Renal cortex interstitium (tissue), 15 donors: ENCODE measurements at places on chromosomes 6 and 20. TPM values are rescaled to one million over a fixed set of nuclear protein-coding genes. Genes with fewer than 3 reads are reported as not detected.

The PMEPA1 gene
- polyA plus RNA-seq, result 14.9 TPM

The CST5 gene
- 0.39 TPM for polyA plus RNA-seq

The TSBP1 gene
- 0.34 TPM for polyA plus RNA-seq

GRCh38 chr6:73746787-73747186 is 50.8 kb downstream of the CD109 start:
- DNase-seq, result no peak

DNA sequence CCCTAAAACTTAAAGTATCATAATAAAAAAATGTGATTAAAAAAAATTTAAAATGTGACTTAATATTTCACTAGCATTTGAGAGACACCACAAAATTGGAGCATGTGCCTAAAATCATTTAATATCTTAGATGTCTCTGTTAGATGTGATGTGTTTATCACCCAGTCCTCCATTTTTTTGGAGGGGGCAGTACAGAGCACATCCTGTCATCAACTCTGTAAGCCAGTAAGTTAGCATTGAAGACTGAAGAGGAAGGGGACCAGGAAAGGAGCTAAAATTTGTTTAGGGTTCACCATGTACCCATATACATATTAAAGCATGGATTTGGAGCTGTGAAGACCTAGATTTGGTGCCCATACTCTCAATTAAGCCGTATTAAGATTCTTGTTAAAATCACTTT is 30.7 kb upstream of the ADIG start:
- no peak for DNase-seq

- no peak for DNase-seq
Observed at GRCh38 chr6:111810294-111811131, 62.7 kb downstream of the FYN start.

DNA sequence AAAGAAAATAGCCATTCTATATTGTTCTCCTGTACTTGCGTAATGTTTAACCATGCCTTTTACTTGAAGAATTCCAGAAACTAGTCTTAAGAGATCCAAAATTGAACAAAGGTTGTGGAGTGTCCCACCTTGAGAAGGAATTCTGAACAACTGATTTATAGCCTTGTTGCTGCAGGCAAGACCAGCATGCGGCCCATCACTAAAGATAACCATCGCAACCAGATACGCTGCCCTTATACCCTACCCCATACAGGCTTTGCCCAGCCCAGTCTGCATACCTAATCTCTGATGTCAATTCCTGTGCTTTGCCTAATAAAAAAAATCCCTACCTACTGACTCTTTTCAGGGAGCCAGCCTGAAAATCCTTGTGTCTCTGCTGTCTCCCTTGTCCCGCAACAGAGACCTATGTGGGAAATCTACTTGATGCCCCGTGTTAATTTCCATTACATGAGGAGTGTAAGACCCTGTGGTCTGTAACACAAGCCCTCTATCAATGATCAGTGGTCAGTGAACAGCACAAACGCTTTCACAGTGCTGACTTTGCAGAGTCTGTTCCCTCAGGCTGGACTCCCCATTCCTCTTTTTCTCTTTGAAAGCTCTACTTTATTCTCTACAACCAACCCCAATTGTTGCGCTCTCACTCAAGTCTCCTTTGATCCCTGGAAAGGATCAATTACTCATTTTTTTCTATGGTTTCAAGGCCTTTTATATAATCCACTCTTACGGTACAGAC is 125.7 kb upstream of the BTBD3 start:
- DNase-seq, result no peak

DNA sequence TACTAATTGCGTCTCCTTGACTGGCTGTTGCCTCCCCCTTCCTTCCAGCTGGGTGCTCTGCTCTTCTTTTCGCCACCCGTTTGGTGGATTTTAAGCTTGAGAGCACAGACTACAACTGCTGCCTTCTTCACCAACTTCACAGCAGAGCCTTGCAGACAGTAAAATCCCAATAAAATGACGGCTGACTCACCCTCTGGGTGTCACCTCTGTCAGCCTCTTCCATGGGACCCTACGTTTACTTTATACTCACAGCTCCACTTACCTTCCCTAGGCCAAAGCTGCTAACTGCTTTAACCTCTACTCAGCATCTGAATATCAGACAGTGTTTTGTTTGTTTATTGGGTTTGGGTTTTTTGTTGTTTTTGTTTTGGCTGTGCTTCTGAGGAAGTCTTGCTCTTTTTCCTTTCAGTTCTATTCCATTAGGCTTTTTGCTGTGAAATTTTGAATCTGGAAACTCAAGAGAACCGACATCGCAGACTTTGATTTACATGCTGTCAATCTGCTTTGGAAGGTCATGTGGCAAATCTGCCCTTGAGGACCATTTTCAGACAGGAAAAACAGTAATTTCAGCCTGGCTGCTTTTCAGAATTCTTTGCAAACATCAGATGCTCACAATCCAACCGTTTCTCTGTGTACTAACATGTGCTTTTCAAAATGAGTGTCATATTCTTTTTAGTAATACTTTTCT is 2.4 kb downstream of the AGPAT4 start:
- no peak for DNase-seq

- DNase-seq, result no peak
Observed at GRCh38 chr6:41063884-41064285, 8.3 kb downstream of the OARD1 start.
